ENCODE measurements at places on chromosomes 12 and 14.

- DNase-seq: no peak
These were observed 28.1 kb downstream of the TRPV4 start for GRCh38 chr12:109804820-109805761.

GRCh38 chr12:11795913-11796459, 146.5 kb downstream of the ETV6 start:
- DNase-seq: no peak

- no peak for DNase-seq
These were observed 27.1 kb downstream of the CLIP1 start for GRCh38 chr12:122395319-122395718.

DNA sequence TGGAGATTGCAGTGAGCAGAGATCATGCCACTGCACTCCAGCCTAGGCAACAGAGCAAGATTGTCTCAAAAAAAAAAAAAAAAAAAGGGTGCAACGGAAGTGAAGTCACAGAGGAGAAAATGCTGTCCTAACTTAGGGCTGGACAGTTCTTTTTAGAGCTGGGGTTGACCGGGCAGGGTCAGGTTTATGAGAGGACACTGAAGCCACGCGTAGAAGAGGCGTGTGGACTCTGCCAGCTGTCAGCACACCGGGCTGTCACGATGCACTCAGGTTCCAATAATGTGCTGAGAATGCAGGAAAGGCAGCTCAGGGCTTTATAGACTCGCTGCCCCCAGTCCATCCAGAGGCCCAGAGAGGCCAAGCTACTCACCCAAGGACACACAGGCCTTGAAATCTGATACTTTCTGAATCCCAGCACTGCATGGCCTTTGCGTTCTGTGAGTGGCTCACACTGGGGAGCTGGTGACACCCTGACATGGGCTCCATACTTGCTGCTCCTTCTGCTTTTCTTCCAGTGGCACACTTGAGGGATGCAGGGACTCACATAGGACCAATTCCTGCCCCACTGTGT, 28.9 kb upstream of the SPPL3 start:
- no peak for DNase-seq

GRCh38 chr12:55703901-55704761, 3.6 kb downstream of the ITGA7 start:
- no peak for DNase-seq
